ENCODE measurements at places on chromosomes 12 and 14.

GRCh38 chr12:120101617-120102016, 14.9 kb downstream of the RAB35 start:
- DNase-seq: no peak

GRCh38 chr12:18130851-18131250, 40.9 kb upstream of the RERGL start:
- no peak for DNase-seq

DNA sequence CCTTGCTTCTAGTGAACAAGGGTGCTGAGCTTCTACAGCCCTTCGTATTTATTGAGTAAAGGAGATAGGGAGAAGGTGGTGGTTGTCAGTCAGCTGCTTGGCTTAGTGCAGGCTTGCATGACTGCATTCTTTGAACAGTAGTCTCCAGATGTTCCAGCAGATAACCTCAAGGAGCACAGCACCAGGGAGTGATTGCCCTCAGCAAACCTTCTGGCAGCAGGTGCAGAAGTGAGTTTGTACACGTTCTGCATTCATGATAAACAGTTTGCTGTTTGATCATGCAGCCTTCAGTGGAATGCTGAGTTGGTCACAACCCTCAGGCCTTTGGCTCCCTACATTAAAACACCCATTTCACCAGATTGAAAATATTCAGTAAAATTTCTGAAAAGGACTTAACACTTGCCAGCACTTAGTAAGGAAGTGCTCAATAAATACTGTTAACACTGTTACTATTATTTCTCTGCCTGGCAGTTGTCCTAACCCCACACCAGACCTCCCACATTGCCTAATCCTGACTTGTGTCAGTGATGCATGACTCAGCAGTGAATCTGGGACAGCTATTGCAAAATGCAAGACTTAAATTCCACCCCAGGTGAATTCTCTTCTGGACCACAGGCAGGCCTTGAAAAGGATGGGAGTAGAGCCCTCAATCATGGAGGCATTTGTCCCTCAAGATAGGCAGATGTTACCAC, 18.9 kb upstream of the CARMIL3 start:
- DNase-seq: peak; percentile 79

GRCh38 chr12:96493106-96493505, 3.7 kb downstream of the CFAP54 start:
- no peak for DNase-seq

GRCh38 chr12:64025174-64025958, 180.9 kb downstream of the SRGAP1 start:
- no peak for DNase-seq

DNA sequence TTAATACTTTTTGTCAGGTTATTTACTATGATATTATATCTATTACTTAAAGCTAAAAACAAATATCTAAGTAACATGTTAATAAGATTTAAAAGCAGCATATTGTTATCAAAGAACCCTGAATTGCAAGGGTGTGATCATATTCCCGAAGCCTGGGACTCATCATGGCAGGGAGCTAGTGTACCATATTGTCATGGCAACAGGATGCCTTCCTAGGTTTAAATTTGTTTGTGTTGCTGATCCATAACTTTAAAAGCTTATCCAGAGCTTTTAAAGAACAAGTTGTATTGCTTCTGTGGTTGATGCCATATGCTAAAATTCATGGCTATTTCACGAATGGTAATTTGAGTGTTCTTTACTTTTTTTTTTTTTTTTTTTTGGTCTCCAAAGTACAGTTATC, 500.5 kb downstream of the NAV3 start:
- DNase-seq: no peak

Measured in inflammatory macrophage (primary cell).